ENCODE measurements at places on chromosomes 2 and 18.

DNA sequence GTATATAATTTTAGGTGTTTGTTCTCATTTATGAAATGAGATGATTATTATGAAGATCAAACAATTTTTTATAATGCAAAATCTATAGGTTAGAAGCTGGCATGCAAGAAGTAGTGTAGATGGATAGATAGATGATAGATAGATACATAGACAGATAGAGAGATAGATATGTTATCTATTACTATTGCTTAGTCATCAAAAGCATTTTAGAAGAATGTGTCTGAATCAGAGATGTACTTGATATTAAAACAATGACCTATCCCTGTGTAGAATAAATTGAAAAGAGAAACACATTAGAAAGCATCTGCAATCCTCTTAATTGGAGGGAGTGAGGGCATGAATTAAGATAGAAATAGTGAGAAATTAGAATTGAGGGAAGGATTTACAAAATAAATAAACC, 436.2 kb upstream of the NXPH2 start:
- DNase-seq = no peak

GRCh38 chr2:128841803-128842202, 523.1 kb upstream of the HS6ST1 start:
- DNase-seq = no peak

GRCh38 chr2:61435291-61435690, 35.6 kb downstream of the USP34 start:
- no peak for DNase-seq

DNA sequence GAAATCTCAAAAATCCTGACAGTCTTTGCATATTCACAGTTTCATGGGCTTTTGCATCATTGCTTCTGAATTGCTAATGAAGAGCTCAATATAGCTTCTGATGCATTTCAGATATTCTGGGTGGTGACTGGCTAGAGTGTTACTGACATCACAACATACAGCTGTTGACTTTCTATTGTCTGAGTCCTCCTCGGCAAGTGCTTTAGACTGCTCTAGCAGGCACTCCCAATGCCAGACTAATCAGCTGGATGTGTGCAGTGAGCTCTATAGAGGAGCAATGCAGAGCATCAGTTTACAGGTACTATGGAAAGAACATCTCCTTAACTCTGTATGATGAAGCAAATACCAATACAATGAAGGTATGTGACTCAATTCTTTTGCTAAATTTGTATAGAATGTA, 54.9 kb downstream of the R3HDM1 start:
- no peak for DNase-seq

- DNase-seq = no peak
Measured at GRCh38 chr2:68426848-68427579, 40.1 kb downstream of the FBXO48 start.

DNA sequence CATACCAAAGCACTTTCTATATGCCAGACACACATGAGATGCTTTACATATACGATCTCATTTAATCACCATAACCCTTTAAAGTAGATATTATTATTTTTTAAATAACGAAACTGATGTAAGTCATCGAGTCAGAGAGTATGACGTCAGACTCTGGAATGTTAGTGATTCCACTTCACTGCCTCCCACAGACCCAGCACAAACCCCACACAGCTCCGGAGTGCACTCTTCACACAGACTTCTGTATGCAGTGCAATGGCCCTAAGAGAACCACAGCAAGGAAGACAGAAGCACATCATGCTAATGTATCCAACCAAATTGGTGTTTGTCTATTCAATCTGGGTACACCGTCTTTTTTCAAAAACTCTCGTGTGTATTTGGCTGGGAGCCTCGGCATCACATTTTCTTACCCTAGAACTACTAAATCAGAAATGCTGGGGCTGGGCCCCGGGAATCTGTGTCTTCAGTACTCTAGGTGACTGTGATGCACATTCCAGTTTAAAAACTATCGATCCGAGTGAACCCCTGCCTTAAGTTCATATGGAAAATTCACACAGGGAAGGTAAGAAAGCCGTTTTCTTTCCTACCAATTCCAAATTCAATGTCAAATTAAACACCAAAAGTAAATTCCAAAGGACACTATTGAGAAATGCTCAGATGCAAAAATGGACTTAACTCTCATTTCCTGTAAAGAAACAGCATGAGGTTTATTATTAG, 117.7 kb upstream of the ACVR1C start:
- no peak for DNase-seq

GRCh38 chr2:235860111-235860510, 308.1 kb downstream of the GBX2 start:
- DNase-seq = no peak

- no peak for DNase-seq
Measured at GRCh38 chr18:56197241-56197859, 441.0 kb downstream of the TXNL1 start.

DNA sequence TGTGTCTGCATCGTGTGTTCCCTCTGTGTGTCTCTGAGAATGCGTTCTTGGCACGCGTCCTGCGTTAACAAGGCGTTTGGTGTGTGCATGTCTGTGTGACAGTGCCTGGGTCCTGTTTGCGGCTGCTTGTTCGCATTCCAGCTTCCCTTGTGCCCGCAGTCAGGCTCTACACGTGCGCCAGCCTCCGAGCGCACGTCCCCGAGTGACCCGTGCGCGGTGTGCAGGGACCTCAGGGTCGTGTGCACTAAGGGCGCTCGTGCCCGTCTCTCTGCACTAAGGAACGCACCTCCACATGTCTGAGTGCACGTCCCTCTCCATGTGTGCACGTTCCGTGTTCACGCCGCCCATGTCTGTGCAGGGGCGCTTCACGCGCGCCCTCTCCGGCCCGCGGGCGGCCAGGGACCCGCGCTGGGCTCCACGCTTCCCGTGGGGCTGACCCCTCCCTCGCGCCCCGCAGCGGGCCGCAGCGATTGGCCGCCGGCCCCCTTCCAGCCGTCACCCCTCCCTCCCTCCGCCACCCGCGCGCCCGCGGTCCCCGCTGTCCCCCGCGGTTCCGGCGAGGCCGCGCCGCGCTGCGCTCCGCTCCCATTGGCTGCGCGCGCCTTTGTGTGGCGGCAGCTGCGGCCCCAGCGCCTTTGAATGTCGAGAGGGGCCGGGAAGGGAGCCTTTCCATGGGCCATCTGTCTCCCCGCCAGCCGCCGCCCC, 229.4 kb downstream of the HAUS1 start:
- DNase-seq = no peak

- no peak for DNase-seq
Measured at GRCh38 chr2:200188876-200189275, 117.6 kb upstream of the SPATS2L start.

DNA sequence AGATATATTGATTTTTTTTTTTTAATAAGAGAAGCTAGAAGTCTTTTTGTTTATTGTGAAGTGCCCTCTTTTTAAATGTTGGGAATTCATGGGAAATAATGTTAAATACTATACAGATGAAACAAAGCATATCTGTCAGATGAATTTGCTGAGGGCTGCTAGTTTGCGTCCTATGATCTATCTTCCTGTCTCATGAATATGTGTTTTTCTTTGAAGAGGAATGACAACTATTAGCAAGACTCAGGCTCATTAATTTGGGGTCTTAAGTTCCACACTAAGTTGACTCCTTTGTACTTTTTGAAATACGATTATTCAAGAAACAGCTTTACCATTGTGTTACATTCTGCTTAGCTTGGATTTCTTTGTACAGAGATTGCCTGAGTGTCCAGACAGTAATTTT, 57.9 kb downstream of the AGFG1 start:
- DNase-seq = no peak

DNA sequence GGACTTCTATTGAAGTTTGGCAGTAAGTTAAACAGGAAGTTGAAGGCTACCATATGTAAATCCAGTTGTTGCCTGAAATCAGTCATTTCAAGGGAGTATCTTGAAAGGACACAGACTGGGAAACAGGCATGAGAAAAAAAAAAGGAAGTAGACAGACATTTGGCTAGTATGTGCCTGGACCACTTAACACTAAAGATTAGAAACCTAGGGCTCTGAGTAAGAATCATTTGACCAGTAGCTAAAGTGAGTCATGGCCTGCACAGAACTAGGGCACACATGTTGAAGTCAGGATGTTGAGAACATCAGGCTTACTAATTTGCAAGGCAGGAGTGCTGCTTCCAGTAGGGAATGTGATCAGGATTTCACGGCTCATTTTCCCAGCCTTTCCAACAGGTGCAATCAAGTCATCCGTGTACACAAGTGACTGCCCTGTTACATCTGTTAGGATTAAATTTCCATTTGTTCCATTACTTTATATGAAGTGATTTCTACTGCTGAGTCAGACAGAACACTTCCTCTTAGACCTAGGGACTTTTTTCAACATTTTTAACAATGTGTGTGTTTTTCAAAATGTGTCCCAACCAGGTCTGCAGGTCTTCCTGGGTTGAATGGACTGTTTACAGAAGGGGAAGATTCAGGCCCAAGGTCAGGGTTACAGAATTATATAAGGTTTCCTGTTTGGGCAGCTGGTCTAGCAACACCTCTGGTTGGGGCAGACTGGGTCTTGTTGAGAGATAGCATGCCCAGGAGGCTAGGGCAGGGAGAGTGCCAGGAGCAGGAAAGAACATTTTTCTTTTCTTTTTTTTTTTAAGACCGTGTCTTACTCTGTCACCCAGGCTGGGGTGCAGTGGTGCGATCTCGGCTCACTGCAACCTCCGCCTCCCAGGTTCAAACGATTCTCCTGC, 145.6 kb downstream of the TGIF1 start:
- DNase-seq = no peak

DNA sequence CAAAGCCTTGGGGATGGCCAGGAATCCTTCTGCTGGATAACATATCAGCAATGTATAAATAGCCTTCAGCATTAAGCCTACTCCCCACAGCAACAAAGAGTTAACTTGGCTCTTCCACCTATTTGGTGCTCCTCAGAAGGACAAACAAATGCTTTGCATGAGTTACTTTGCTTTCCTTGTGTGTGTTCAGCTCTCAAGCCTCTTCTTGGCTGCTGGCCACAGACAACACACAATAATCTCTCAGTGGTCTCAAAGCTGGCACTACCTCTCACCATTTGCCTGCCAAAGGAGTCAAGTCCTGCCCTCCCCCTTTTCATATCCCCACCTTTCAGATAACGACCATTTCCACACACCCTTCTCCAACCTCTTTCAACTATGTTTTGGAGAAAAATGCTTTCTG, 17.5 kb downstream of the FTCDNL1 start:
- DNase-seq = no peak
